GM19239 (cell line): ENCODE measurements at places on chromosomes 13 and 19.

DNA sequence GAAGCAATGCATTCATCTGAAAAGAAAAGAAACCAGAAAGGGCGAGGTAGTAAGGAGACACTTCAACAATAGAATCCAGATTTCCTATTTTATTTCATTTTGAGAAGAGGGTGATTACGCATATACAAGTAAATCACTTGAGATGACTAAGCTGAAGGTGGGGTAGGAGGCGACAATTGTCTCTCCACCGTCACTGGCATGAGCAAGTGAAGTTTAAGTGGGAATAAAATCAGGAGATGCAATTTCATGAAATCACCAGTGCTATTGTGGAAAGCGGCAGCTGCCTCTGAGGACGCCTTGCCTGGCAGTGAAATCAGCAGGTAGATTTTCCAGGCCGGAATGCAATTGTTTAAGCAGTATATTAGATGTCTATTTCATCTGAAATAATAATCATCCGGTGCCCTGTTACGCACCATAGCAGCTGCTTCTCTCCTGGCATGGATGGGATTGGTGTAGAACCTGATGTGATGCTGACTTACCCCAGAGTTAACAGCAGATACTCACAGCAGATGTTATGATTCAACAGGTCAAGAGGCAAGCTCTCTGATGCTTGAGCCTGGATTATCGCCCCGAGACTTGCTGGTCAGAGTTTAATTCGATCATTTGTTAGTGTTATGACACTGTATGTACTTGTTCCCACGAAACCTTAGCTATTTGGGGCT is 64.3 kb downstream of the RASL11A start:
- no peak for DNase-seq

GRCh38 chr13:91278888-91279287 is 68.6 kb upstream of the MIR17HG start:
- DNase-seq, result no peak

GRCh38 chr13:56198350-56198749 is 942.4 kb upstream of the PRR20A start:
- DNase-seq, result no peak

- DNase-seq, result no peak
Measured at GRCh38 chr13:88107570-88107969, 436.4 kb downstream of the SLITRK5 start.

GRCh38 chr13:37747071-37747612 is 122.4 kb downstream of the TRPC4 start:
- DNase-seq, result no peak

GRCh38 chr13:26541041-26541440 is 16.4 kb upstream of the WASF3 start:
- no peak for DNase-seq

DNA sequence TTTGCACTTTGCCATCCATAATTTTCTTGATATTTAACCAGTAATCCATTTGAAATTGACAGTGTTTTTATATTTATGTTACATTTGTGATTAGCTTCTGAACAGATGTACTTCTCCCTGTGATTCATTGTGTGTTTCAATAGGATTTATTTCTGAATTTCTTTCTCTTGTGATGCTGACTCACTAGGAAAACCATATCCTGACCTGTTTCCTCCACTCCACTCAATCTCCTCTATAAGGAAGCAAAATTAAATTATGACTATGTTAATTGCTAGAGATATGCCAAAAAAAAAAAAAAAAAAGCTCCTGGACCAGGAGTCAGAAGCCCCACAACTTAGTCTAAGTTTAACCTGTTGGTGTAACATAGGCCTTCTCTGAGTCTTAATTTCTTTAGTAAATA is 614.6 kb upstream of the SPRY2 start:
- no peak for DNase-seq

DNA sequence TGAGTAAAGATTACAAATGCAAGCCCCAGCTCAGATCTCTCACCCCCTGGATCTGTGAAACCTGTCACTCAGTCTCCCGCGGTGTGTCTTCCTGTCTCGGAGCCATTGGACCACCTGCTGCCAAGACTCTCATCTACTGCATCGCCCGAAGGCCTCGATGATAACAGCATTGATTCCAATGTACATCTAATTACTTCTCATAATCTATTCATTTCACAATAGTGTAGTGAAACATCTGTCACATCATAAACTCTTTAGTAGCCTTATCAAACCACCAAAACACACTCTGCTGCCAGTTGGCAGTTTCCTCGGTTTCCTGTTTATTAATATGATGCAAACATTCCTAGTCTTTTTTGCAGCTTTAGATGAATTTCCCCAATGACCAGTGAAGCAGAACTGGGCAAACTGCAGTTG is 220.3 kb downstream of the POU4F1 start:
- no peak for DNase-seq

- DNase-seq, result no peak
Measured at GRCh38 chr19:6767081-6767356, 216 bp downstream of the SH2D3A start.

DNA sequence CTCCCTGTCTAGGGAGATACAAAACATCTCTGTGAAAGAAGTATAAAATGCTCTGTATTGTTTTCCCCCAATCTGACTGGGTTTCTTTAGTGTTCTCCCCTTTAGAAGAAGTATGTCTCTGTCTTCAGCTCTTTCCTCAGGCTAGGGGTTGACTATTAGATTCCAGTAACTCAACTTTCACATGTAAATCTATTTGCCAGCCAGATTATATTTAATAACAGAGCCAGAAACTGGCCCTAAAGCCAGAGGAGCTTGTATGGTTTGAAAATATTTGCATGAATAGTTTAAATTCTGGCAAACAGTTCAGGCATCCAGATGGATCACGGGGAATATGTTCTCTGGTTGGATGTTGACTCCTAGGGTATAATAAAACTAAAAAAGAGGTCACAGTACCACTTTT is 22.3 kb upstream of the CYSLTR2 start:
- no peak for DNase-seq

GRCh38 chr19:41311613-41312012 is 1.6 kb downstream of the CCDC97 start:
- DNase-seq, result no peak

GRCh38 chr19:8416796-8417195 is 3.7 kb downstream of the MARCHF2 start:
- no peak for DNase-seq
